ENCODE measurements at places on chromosomes 7 and 10.

DNA sequence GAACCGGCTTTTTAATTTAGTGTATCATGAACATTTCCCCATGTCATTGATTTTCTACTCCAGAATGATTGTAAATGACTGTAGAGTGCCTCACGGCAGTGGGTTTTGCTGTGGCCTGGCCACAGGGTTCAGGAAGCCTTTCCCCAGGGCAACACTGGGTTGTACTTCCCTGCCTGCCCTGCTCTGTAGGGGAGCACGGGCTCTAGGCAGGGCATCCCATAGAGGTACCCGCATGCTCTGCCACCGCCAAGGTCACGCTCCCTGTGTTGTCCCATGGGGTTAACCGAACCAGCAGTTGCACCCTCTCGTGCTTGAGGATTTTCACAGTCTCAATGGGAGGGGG lies 63.8 kb downstream of the BPGM start:
- no peak for DNase-seq

- no peak for DNase-seq
Observed at GRCh38 chr7:155340721-155341120, 43.0 kb downstream of the INSIG1 start.

GRCh38 chr7:610531-611280 lies 91.1 kb upstream of the PDGFA start:
- no peak for DNase-seq

GRCh38 chr7:38704041-38704547 lies 72.9 kb upstream of the AMPH start:
- no peak for DNase-seq

GRCh38 chr10:74988054-74988775 lies 123.2 kb upstream of the SAMD8 start:
- peak; percentile 45 for DNase-seq

GRCh38 chr10:3090914-3091787 lies 23.8 kb downstream of the PFKP start:
- DNase-seq = peak; percentile 9

GRCh38 chr10:101694674-101695403 lies at the start of gene FBXW4:
Gene FBXW4, minus strand, starts transcription at chr10:101695170. Its CDS starts 65 bp downstream, at chr10:101695105.
- peak; percentile 40 for DNase-seq

- peak; percentile 57 for DNase-seq
Observed at GRCh38 chr7:48109848-48110663, 21.0 kb downstream of the UPP1 start.

DNA sequence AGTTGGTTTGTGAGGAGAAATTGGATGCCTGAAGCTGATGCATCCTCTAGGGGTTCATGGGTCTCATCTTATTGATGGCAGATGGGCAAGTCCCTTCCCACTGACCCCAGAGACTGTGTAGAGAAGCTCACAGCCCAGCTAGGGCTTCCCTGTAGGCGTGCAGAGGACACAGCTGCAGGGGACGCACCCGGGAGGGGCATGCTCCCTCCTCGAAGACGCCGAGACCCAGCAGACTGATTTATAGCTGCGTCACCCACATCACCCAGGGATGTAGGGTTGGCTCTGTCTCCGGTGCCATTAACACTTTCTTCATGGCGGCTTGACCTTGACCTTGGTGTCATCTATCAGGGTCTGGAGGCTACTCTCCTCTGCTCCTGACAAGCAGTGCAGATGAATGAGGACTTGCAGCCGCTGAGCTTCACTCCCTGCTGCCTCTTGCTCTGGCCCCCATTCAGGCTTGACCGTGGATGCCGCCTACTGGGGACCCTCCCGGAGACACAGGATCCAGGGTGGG lies 549.7 kb downstream of the TCERG1L start:
- no peak for DNase-seq

DNA sequence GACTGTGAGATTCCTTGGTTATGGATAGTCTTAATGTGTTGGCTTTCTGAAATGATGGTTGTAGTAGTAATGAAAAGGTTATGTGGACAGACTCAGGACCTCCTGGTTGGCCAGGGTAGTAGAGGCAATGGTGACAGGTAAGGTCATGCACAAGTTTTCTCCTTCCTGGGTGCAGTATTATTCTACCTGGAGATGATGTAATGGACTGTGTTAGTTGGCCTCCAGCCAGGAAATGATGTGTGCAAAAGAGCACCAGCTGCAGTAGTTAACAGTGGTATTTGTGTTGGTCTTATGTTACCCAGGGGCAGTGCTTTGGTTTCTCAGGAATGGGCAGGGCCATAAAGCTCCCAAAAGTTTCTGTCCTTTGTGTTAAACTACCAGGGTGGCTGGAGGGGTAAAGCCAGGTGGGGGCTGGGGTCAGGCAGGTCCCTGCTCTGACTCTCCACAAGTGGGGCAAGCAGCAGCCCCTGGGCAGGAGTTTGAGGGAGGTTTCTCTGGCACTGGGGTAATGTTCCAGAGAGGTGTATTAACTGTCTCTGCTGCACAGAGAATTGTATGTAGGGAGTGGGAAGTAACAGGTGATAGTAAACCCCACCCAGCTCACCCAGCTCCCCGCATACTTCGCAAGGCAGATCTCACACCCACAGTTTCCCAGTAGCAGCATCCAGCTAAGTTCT lies 36.3 kb downstream of the GPR22 start:
- peak; percentile 32 for DNase-seq

- no peak for DNase-seq
Observed at GRCh38 chr7:117690147-117690546, 183.1 kb downstream of the CTTNBP2 start.

DNA sequence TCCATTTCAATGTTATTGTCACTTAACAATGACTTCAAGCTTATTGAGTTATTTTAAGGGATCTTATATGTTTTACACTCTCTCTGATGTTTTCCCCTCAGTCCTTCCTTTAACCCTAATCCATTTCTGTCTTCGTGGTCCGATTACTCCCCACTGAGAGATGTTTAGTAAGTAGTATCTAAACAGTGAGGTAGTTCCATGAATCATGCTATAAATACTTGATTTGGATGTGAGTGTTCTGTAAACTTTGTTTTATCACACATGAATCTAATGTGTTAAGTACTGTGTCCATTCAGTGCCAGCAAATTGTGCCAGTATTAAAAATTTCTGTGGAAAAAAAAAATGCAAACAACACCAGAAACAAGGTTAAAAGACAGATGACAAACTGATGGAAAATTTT lies 18.6 kb downstream of the RPP30 start:
- DNase-seq = no peak

GRCh38 chr7:88477976-88478375 lies 171.3 kb upstream of the STEAP4 start:
- no peak for DNase-seq

GRCh38 chr7:37220664-37221063 lies 228.0 kb downstream of the ELMO1 start:
- DNase-seq = no peak

DNA sequence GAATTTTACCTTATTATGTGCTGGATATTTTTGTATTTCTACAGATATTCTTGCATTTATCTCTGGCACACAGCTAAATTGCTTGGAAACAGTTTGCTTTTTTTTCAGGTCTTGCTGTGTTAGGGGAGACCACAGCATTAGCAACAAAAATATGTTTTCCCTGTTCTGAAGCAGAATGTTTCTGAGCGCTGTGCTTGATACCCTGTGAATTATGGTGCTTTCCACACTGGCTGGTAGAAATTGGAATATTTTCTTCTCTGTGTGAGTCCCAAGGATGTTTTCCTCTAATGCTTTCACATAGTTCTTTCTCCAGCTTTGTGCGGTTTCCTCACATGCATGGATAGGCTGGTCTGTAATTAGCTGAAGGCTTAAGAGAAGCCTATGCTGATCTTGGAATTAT lies 651.6 kb upstream of the IGFBP3 start:
- no peak for DNase-seq

DNA sequence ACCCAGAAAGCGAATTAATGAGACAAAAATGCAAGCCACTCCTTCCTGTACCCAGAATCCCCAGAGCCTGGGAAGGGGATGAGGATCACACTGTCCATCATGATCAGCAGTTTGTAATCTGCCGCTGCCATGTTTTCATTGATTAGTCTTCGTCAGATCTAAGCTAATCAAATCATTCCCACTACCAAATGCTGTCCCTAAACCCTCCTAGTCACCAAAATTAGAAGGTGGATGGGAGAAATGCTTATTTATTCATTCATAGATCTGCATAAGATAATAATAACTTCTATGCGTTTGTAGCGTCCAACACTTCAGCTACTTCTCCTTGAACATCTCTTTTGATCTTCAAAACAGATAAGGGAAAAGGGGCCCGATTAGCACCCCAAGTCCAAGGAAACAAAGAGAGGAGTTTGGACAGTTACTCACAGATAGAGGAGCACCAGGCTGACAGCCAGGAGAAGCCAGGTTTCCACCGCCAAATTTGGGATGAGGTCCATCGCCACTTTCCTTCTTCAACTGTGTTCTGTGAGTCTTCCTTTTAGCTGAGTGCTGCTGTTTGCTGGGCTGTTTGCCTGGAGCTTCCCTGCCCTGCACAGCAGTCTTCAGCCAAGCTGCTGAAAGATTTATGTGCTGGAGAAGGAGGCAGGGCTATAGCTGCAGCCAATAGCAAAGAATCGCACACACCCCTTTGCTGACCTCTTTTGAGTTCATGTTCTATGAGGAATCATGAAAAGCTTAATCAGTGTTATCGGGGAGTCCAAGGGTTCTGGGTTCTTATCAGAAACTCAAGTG lies at the start of gene CYP3A5:
TSS of gene CYP3A5 (minus strand) at position 597 of the 792 bp plus-strand sequence. CDS start at position 497, 100 bp downstream.
- no peak for DNase-seq

DNA sequence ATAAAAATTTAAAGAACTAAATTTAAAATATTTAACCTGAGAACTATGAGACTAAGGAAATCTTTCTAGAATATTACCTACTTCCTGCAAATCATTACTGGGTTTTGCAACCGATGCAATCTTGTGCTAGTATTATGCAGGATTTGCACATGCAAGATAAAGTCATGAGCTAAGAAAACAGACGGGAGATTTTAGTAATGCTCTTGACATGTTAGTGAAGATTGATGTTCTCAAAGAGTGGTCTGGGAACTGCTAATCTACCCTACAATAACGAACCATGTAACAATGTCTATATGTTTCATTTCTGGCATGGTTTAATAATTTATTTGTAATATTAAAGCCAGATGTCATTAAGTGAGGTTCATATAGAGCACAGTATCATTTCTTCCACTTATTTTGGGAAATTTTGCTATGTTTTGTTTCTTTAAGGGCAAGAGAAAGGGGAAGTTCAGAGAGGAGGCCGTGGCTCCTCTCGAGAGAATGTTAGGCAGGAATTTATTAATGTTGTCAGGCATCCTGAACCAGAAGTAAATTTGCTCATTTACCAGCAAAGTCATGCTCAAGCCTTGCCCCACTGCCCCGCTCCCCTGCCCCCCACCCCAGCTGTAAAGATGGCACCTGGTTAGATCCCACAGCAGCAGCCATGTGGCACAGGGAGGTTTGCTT lies 22.8 kb downstream of the LRRC17 start:
- no peak for DNase-seq

DNA sequence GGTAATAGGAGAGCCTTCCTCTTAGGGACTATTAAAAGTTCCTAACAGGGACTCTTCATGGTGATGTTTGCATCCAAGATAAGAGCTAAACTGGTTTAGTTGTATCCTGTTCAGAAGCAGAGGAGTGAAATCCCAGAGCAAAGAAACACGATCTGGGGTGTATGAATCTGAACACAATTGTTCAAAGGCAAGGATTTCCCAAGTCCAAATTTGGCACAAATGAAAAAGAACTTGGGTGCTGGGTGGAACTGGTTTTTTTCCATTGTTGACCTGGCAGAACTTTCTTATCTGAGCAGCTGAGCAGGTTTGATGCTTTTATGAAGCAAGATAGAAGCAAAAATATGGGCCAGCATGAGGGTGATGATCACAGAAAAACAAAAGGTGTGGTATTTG lies 6.0 kb downstream of the AGFG2 start:
- DNase-seq = no peak
